ENCODE measurements at places on chromosomes 5 and 9.

GRCh38 chr9:15842051-15842450 lies 289.2 kb downstream of the CCDC171 start:
- DNase-seq, result no peak

DNA sequence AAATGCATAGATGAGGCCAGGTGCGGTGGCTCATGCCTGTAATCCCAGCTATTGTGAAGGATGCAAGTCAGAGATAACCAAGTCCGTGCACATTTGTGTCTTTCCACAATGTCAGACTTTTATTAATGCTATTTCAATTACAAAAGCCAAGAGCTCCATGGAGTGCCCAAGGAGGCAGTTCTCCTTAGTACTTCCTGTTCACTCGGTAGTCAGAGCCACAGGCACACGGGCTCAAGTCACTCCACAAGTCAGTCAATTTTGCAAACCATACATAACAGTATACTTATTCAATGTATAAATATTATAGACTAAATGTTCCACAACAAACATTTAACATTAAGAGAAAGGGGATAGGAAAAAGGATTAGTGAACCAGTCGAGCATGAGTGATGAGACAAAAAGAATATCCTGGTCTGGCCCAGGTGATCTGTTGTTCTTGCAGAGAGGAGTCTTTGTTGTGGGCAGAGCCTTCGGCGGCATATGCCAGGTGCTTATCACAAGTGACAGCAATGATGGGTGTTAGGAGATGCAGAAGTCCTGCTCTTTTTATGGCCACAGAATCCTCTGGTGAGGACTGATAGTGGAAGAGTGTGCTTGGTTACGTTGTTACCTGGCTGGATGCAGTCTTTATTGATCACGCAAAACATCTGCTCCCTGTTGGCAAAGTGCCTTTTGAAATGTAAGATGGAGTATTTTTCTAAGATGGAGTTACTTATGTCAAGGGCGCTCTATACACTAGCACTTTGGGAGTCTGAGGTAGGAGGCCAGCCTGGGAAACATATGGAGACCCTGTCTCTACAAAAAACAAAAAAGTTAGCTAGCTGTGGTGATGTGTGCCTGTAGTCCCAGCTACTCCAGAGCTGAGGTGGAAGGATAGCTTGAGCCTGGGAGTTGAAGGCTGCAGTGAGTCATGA lies 167.0 kb upstream of the FBXL17 start:
- DNase-seq, result no peak

- no peak for DNase-seq
Observed at GRCh38 chr9:135478829-135479468, 633 bp upstream of the PPP1R26 start.

DNA sequence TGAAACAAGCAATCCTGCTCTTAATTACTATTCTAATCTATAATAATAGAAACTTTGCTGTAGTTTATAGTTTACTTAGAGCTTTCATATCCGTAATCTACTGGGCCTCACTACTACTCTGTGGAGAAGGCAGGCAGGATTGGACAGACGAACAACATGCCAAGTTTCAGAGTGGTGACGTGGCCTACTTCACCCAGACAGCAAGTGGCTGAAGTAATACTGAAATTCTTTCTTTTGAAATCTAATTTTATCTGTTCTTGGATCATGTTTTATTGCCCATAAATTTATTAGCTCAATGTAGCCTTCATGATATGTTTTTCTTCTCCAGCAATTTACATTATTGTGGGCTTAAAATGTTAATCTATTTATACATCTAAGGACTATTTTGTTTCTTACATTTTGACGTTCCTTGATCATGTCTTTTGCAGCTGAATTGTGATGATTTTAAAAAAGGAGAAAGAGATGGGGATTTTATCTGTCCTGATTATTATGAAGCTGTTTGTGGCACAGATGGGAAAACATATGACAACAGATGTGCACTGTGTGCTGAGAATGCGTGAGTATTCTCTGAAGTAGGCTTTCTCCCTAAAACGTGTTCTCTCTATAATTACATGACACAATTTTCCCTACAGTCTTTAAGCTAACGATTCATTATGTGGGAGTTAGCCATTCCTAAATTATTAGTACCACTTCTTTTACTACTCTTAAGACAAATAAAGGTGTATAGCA lies 22.4 kb downstream of the SPINK5 start:
- DNase-seq, result no peak

- no peak for DNase-seq
Observed at GRCh38 chr9:81718244-81718643, 28.9 kb upstream of the TLE1 start.

DNA sequence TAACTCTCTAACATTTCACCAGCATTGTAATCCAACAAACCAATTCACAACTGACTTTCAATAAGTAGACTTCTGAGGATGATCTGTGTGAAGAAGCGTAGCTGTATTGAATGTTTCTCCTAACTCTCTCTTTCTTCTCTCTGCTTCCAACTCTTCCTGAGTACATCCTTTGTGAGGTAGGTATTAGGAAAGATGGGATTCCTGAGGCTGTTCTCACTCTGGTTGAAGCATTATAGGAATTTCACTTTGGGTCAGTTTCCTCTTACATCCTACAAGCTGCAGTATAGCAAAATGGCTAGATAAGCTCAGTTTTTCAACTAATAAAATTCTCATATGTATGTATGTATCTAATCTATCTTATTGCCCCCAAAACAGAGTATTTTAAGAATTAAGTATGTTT lies 702.8 kb downstream of the CETN3 start:
- DNase-seq, result no peak

DNA sequence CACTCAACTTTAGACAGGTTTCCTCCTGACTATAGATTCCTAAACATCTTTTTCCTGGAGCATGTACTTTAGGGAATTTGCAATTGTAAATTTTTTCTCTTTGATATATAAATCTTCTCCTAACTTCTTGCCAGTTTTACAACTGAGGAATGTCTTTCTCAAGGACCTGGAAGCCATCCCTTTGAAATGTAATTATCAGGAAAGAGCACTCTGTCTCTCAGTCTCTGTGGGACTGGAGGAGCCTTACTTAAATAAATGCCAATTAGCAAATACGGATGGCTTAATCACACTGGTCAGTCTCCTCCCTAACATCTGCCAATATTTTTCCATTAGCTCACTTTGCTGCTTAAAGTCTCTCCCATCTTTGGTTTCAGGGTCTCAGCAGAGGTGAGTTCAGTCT lies 344.3 kb upstream of the ARRDC3 start:
- no peak for DNase-seq

DNA sequence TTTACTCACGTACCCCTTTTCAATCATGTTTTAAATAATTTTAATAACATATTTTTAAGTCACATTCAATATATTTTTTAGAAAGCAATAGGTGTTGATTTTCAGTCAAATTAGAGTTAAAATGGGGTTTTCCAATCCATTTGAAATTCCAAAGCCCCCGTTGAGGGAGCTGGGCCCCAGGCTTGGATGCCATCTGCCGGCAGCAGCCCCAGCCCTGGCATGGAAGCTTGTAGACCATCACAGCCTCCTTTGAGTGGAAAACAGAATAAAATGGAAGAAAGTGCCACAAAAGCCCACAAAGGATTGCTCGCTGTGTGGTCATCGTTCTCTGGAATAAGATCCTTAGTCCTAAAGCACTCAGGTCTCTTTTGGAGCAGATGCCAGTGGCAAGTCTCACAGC lies 81.4 kb downstream of the SEMA5A start:
- no peak for DNase-seq

GRCh38 chr9:133090187-133090586 lies 28.4 kb downstream of the CEL start:
- no peak for DNase-seq

GRCh38 chr9:88818495-88819201 lies 172.6 kb upstream of the S1PR3 start:
- no peak for DNase-seq

- no peak for DNase-seq
Observed at GRCh38 chr5:129135633-129136032, 41.1 kb downstream of the ISOC1 start.

DNA sequence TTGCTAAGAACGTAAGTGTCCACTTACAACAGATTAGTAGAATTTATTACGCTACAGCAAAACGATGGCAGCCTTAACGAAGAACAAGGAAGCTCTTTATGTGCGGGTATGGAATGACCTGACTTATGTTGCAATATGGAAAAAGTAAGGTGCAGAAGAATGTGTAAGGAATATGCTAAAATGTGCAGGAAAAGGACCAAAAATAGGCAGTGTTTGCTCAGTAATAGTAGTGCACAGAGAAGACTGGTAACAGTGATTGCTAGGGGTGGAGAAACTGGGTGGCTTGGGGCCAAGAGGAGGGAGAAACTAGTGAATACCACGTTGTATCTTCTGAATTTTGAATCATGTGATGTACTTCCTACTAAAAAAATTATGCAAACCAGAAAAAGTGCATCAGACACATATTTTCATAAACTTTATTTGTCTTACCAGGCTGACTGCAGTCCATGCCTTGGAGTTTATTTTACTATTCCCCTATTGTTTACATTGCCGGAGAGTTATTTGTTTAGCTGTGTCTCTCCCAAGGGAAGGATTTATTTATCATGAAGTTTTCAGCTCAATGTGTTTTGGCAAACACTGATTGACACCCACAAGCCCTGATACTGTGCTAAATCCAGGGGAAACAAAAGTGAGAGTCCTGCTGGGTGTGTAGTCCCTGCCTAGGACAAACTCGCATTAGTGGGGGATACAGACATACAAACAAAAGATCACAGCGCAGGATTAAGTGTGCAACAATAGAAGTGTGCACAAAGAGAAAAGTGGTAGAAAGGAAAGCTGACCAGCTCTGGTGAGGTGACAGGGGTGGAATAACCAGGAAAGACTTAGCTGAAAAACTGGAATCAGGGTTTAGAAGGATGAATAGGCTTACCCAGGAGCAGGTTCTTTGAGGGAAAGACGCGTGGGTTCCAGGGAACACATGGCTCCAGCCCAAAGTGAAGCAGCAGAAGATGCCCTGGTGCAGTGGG lies 34.0 kb upstream of the ZNF484 start:
- DNase-seq, result no peak

GRCh38 chr9:16615451-16615850 lies 255.0 kb downstream of the BNC2 start:
- DNase-seq, result no peak

GRCh38 chr5:173835131-173835530 lies 53.0 kb upstream of the CPEB4 start:
- DNase-seq, result no peak

- no peak for DNase-seq
Observed at GRCh38 chr5:92908952-92909601, 671.9 kb downstream of the NR2F1-AS1 start.

DNA sequence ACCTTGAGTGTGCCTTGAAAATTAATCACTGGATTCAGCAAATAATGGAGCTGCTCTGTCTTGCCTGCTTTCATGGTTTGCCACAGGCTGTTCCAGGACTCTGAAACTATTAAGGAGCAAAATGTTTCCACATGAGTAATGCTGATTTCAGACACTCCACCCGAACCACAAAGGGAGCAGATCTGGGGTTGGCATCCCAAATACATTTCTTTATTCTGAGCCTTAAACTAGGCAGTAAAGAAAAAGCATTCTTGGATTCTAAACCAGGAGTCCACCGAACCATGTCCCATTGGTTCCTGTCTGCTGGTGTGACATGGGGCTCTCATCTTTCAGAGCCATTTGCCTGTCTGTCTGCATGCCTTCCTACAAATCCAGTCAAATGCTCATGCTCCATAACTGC lies 10.1 kb upstream of the C1QTNF3 start:
- DNase-seq, result no peak

DNA sequence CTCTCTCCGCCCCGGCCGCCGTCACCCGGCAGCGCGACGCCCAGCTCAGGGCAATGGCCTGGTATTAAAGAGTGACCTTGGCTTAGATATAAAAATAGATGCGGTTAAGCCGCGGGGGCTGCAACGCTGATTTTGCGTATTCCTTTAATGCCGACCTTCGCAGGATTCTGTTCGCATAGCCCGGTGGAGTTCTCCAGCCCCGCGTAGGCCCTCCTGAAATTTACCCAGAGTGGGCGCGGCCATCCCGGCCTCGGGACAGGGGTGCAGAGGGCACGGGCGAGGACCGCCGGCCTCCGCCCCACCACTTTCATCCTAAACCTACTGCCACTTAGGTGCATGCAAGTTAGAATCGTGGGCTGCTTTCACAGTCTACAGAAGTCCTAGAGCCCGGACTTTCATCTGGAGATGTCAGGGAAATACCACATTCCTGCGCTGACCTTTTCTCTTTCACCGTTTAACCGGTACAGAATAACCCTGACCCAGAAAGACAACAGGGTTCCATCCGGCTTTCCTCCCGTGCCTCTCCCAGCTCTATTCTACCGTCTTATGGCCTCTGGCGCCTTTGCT lies 492 bp upstream of the FAM169A start:
- no peak for DNase-seq

DNA sequence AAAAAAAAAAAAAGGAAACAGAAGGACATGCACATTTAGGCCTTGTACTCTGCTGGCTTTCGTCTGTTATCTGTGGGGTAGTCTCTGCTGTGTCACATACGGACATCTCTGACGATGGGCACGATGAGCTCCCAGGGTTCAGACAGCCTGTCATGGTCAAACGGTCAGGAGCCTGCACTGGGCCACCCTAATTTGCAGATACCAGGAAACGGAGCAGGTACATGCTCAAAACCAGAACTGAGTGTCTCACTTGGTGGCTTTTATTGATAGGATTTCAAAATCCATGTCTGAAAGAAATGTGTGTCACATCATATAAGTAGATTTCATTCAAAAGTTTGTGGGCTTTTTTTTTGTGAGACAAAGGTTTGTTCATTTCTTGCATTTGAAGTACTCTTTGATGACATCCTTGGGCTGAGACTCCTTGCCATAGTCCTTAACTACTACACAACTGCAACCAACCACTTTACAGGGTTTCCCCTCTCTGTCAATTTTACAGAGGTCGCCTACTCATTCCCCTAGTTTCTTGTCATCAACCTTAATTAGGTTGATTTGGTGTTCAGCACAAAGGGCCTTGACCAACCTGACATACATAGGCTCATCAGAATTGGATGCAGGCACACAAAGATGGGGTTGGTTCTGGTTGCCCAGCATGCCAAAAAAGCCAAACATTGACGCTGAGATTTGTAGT lies 9.0 kb downstream of the CKMT2 start:
- no peak for DNase-seq

DNA sequence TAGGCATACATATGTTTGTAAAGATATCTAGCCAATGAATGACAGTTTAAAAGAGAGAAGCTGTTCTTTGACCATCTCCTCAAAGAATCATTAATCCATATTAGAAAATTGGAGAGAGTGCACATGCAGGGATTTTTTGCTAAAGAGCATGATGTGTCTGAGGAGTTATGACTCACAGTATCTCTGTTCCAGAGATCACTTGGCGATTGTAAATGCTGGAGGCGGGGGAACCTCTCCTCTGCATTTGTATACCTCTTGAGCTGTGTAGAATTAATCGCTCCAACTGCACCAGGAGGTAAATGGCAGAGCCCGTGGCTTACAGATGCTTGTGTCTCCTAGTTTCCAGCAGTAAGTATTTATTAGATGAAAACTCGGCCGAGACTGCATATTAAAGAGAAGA lies 3.6 kb upstream of the SPATA31D1 start:
- DNase-seq, result no peak

DNA sequence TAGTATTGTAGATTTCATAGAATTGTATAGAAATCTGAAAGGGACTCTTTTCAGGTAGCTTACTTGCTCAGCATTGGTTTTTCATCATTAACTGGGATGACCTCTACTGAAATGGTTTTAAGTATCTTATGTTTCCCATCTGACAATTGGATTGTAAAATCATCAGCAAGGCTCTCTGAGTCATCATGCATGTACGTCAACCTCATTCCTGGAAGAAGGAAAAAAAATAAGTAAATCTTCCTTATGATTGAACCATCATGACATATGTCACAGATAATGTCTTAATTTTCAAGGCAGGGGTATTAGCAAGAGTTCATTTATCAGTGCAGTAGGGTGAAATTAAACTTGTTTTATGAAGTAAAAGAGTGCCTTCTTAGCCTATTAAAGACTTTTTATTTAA lies 74.9 kb upstream of the CER1 start:
- DNase-seq, result no peak
